ENCODE measurements at places on chromosomes 11 and 22.

DNA sequence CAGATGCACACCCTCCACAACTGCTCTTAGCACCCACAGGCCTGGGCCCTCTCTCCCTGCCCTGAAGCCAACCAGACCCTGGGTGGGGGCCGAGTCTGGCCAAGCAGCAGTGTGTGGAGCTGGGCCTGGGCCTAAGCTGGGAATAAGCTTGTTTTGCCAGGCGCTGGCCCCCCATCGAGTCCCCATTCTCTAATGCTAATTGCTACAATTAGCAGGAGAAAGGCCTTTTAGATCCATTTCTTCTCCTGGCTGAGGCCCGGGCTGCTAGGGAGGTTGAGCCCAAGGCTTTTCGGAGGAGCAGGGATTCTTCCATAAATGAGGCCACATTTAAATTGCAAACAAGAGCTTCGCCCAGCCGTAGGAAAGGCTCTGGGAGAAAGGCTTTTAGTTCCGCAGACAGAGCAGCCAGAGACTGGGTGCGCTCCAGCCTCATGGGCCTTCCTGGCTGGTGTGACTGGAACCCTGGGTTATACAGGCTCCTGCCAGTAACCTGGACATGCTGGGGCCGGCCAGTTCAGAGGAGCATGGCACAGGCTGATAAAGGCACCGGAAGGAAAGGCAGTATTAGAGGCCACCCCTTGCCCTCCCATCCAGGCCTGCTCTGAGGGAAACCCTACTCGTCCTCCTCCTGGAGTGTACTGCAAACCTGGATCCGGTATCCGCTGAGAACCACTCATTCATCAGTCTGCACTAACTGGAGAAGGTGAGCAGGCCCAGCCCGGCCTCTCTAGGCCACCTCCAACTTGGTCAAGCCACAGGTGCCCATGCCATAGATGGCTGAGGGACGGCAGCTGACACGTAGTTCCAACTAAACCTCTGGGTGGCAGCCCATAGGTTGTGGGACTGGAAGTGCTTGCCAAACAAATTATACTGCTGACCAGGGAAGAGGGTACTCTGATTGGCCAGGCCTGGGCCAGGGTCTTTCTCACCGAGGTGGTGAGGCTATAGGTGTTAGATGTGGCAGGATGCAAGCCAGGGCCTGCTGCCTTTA lies 6.2 kb downstream of the KCNQ1OT1 start:
- H3K4me1 ChIP-seq: peaks cover 25% of the 10 kb centered on the region
- no peaks in the 10 kb centered on the region for H3K27me3 ChIP-seq
- H3K36me3 ChIP-seq: no peaks in the 10 kb centered on the region
- H3K4me3 ChIP-seq: no peak overlapping the region
- H3K27ac ChIP-seq: no peak overlapping the region

GRCh38 chr11:15361316-15361715 lies 246.6 kb downstream of the INSC start:
- H3K36me3 ChIP-seq: no peaks in the 10 kb centered on the region
- H3K4me1 ChIP-seq: no peaks in the 10 kb centered on the region
- H3K27me3 ChIP-seq: no peaks in the 10 kb centered on the region
- no peak for DNase-seq
- no peak overlapping the region for H3K27ac ChIP-seq
- no peak overlapping the region for H3K4me3 ChIP-seq

DNA sequence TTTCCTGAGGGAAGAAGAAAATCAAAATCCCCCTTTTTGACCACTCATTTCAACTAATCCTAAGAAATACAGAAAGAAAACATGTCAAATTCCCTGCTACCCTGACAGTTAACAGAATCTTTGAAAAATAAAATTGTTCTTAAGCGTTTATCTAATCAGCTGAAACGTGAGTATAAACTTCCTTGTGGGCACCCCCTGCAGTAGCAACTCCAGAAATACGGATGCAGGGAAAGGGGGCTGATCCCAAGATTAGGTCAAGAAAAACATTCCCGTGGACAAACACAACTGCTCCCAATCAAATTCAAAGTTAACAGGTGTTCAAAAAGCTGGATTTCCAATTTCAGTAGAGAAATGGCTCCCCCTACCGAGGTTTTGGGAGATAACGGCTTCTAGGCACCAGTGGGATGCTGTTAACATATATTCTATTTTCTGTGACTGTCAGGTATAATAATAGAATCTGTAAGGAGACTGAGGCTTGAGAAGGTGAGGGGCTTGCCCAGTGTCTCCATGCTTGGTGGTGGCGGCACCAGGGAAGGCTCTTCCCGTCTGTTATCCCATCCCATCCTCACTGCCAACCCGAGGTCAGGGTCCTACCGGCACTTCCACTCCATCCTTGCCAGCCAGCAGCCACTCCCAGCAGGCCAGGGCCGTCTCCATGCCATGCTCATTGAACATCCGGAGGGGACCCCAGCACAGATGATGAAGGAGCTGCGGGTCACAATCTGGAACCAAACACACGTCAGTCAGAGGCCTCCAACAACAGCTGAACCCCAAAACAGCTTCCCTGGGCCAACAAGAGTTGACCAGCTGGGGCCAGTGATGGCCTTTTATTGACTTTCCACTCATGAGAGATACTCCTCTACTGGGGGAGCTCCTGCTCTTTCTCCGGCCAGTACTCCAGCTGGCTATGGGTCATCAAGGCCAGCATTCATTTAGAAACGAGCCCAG lies 32.0 kb upstream of the SERPIND1 start:
- no peaks in the 10 kb centered on the region for H3K27me3 ChIP-seq
- no peak for DNase-seq
- H3K4me3 ChIP-seq: no peak overlapping the region
- peaks cover 4% of the 10 kb centered on the region for H3K36me3 ChIP-seq
- no peaks in the 10 kb centered on the region for H3K4me1 ChIP-seq
- no peak overlapping the region for H3K27ac ChIP-seq

GRCh38 chr11:46339816-46340215 lies 7.4 kb upstream of the DGKZ start:
- H3K27ac ChIP-seq: peak overlapping the region; percentile 50
- H3K36me3 ChIP-seq: no peaks in the 10 kb centered on the region
- peaks cover 61% of the 10 kb centered on the region for H3K4me1 ChIP-seq
- DNase-seq: no peak

- no peak for DNase-seq
- peaks cover 13% of the 10 kb centered on the region for H3K4me1 ChIP-seq
- peak overlapping the region; percentile 73 for H3K27ac ChIP-seq
- H3K4me3 ChIP-seq: no peak overlapping the region
- H3K36me3 ChIP-seq: no peaks in the 10 kb centered on the region
Observed at GRCh38 chr11:121450401-121450800, 1.7 kb upstream of the SORL1 start.

DNA sequence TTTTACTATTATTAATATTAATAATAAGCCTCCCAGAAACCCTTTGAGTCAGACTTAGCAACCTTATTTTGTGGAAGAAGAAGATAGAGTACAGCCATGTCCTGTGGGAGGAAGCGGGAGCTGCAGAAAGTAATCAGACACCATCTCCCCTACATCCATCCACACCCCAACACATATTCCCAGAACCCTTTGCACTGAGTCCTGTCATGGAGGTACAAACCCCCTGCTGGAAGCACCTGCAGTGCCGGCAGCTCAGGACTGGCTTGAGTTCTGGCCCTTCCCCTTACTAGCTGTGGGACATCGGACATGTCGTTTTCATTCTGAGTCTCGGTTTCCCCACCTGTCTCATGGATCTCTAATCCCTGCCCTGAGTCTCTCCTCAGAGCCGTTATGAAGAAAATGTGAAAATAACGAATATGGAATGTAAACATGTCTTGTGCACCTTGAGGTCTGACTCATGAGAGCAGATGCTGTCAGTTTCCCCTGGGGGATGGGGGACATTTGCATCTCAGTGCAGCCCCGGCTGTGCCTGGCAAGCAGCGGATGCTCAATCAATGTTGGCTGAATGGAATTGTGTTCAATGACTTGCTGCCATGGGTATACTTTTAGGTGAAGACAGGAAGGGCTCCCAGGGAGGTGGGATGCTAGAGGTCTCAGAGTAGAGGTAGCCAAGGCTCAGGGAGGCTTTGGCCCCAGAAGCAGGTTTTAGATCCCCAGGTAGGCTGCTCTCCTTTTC lies 45.4 kb downstream of the TP53I11 start:
- no peak overlapping the region for H3K27ac ChIP-seq
- H3K4me3 ChIP-seq: no peak overlapping the region
- H3K36me3 ChIP-seq: no peaks in the 10 kb centered on the region
- H3K27me3 ChIP-seq: no peaks in the 10 kb centered on the region
- H3K4me1 ChIP-seq: no peaks in the 10 kb centered on the region

DNA sequence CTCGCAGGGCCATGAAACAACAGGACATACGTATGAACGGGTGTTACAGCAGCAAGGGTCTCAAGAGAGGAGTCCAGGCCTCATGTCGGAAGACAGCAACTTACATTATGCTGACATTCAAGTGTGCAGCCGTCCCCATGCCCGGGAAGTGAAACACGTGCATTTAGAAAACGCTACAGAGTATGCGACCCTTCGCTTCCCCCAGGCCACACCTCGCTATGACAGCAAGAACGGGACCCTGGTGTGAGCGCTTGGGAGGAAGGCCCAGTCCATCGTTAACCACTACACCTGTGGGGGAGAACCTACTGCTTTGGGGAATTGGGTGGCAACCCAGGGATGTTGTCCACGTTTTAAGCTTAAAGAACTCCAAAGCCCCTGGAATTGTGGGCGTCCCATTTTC lies 7.2 kb downstream of the C11orf52 start:
- no peak overlapping the region for H3K4me3 ChIP-seq
- no peak for DNase-seq
- no peaks in the 10 kb centered on the region for H3K27me3 ChIP-seq
- H3K4me1 ChIP-seq: peaks cover 27% of the 10 kb centered on the region
- peak overlapping the region; percentile 85 for H3K27ac ChIP-seq
- H3K36me3 ChIP-seq: no peaks in the 10 kb centered on the region

DNA sequence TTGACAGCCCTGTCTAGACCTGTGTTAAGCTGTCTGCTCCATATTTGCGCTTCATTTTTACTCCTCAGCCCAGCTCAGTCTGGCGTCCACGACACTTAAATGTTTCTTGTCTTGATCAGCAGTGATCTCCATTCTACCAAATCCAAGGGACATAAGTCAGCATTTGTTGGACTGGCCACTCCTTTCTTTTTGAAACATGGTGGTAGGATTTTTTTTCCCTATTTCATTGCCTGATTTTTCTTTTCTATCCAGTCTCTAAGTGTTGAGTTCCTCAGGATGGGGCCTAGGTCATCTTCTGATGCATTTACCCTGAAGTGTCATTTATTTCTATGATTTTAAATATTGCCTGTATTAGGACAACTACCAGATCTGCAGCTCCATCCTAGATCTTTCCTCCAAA lies 873 bp downstream of the NCAPH2 start:
- peaks cover 25% of the 10 kb centered on the region for H3K4me1 ChIP-seq
- no peaks in the 10 kb centered on the region for H3K27me3 ChIP-seq
- H3K4me3 ChIP-seq: peak overlapping the region; percentile 72

- H3K4me3 ChIP-seq: no peak overlapping the region
- DNase-seq: no peak
- no peaks in the 10 kb centered on the region for H3K36me3 ChIP-seq
- H3K4me1 ChIP-seq: peaks cover 6% of the 10 kb centered on the region
- no peak overlapping the region for H3K27ac ChIP-seq
Observed at GRCh38 chr11:118878163-118878563, 5.5 kb upstream of the CXCR5 start.

DNA sequence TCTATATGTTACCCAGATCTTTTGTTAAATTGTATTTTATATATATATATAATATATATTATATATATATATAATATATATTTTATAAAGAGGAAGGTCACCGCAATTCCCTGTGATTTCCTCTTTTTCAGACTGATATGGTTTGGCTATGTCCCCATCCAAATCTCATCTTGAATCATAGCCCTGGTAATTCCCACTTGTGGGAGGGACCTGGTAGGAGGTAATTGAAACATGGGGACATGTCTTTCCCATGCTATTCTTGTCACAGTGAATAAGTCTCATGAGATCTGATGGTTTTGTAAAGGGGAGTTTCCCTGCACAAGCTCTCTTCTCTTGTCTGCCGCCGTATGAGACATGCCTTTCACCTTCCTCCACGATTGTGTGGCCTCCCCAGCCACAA lies 157.6 kb downstream of the RAB38 start:
- no peak overlapping the region for H3K4me3 ChIP-seq
- no peaks in the 10 kb centered on the region for H3K27me3 ChIP-seq
- no peaks in the 10 kb centered on the region for H3K4me1 ChIP-seq
- H3K27ac ChIP-seq: no peak overlapping the region

DNA sequence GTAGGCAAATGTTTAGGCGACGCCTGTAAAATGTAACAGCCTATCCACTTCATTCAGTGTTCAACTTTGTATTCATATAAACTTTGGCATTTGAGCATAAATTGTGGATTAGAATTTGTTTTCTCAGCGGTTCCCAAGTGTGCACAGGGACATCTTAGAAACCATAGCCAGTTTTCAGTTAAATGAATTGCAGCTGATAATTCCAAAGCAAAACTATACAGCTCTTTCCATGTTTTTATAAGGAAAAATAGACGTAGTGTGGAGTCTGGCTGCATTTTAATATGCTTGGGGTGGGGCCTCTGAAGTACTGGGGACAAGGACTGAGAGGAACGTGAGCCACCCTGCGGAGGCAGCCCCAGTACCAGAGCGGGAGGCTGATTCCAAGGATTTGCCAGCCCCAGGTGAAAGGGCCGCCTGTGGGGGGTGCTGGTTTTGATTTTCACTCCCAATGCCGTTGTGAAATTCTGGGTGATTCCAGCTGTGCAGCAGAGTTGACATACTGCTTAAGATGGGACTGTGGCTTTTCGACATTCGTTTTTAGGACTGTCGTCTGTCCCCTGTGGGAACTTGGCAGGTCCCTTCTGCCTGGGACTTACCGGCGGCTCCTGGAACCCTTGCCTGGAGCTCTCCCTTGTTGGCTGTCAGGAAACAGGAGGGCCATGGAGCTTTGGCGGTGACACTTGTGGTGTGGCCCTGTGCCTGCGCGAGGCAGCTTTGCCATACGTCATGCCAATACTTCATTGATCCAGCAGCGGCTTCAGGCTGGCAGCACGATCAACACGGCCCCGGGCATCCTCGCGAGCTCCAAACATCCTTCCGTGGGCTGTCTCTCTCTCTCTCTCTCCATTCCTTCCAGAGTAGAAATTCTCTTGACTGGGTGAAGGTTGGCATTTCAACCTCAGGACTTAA lies 370.9 kb downstream of the TBC1D22A start:
- H3K4me3 ChIP-seq: no peak overlapping the region
- H3K4me1 ChIP-seq: no peaks in the 10 kb centered on the region
- no peak overlapping the region for H3K27ac ChIP-seq
- no peak for DNase-seq

DNA sequence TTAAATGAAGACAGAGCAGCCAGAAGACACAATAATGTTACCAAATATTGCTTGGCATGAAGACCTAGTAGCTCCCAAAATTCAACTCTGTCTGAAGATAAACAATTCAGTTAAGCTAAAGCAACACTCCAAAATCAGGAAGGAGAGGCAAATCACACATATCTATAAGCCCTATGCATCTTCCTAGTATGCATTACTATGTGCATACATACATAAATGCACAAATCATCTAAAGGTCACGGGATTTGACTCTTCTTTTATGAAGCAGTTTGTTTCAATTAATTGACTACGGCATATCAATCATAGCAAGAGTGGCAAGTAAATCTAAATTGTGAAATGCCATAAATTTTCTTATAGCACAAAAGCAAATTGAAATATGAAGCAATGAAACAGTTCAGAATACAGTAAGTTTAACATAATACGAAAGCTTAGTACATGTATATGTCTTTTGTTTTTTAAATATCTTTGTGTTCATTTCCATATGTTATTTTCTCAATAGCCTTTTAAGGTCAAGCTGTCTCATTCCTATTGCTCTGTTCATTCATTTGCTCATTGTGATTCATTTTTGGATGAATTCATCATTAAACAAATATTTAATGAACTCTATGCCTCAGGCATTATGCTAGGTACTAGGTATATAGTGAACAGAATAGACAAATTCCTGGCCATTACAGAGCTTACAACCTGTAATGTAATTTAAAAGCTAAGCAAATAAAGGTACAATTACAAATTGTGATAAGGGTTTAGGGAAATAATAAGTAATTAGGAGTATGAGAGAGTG lies 540.5 kb downstream of the DLG2 start:
- no peaks in the 10 kb centered on the region for H3K4me1 ChIP-seq
- no peaks in the 10 kb centered on the region for H3K36me3 ChIP-seq
- no peak overlapping the region for H3K4me3 ChIP-seq
- no peak overlapping the region for H3K27ac ChIP-seq
